ENCODE measurements at places on chromosomes 13 and 19. TPM values are rescaled to one million over a fixed set of nuclear protein-coding genes. Genes with fewer than 3 reads are reported as not detected.

Gene SBK3
- not detected for total RNA-seq

Gene NCAN
- total RNA-seq: not detected

Gene ZNF439
- 16.0 TPM for total RNA-seq

Gene SRRM5
- total RNA-seq: not detected

Gene SIGLEC12
- total RNA-seq: not detected

Gene SPC24
- total RNA-seq: 55.9 TPM

Gene ZNF546
- 6.8 TPM for total RNA-seq

Gene SPACA4
- not detected for total RNA-seq

Gene GATAD2A
- 80.2 TPM for total RNA-seq

Gene KRTDAP
- total RNA-seq: not detected

Gene FBXL12
- total RNA-seq: 12.7 TPM

Gene PLK5
- not detected for total RNA-seq

Gene ZNF324B
- 13.8 TPM for total RNA-seq

Gene KCTD4
- under 0.01 TPM for total RNA-seq

Gene OR7D2
- total RNA-seq: not detected

Gene CRX
- total RNA-seq: not detected

Gene RASIP1
- 32.3 TPM for total RNA-seq

Gene TUBB4A
- total RNA-seq: 58.8 TPM

Gene LIM2
- total RNA-seq: not detected

Gene SLITRK1
- total RNA-seq: not detected

Gene PBX4
- 1.1 TPM for total RNA-seq

Gene CBARP
- 3.3 TPM for total RNA-seq

Gene BEST2
- total RNA-seq: under 0.01 TPM

Gene ATXN8OS
- not detected for total RNA-seq

Gene CNN1
- total RNA-seq: not detected

Gene FSD1
- 1.7 TPM for total RNA-seq

Gene ZFR2
- total RNA-seq: 0.34 TPM

Gene PINLYP
- total RNA-seq: 5.5 TPM

Gene AP2S1
- 189 TPM for total RNA-seq

Gene GRIK5
- total RNA-seq: not detected

Gene ESD
- 121 TPM for total RNA-seq

Gene ZNF682
- 2.0 TPM for total RNA-seq

Gene NDFIP2
- 30.5 TPM for total RNA-seq

Gene C19orf73
- 1.0 TPM for total RNA-seq

Gene ADGRE3
- total RNA-seq: not detected

Gene ZNF829
- total RNA-seq: 3.2 TPM

Gene IGFL3
- total RNA-seq: not detected

Gene PAF1
- total RNA-seq: 29.6 TPM

Gene ATP1A3
- total RNA-seq: not detected

Gene DIAPH3
- 21.0 TPM for total RNA-seq

Gene TEAD2
- total RNA-seq: 48.0 TPM

Gene MADCAM1
- 0.33 TPM for total RNA-seq

Gene SLITRK6
- under 0.01 TPM for total RNA-seq

Gene KISS1R
- not detected for total RNA-seq

Gene PSG4
- total RNA-seq: not detected

Gene N4BP2L2
- total RNA-seq: 169 TPM

Gene PRSS57
- 0.15 TPM for total RNA-seq

Gene GZMM
- not detected for total RNA-seq

Gene NRTN
- total RNA-seq: 1.0 TPM

Gene CATSPERD
- total RNA-seq: not detected

Gene CEACAM6
- total RNA-seq: not detected

Gene ZNF880
- 16.8 TPM for total RNA-seq

Gene ATP8B3
- total RNA-seq: 1.7 TPM

Gene LSR
- total RNA-seq: 0.36 TPM
